Peyer's patch (tissue), 4 donors: ENCODE measurements at places on chromosomes 11 and 22.

DNA sequence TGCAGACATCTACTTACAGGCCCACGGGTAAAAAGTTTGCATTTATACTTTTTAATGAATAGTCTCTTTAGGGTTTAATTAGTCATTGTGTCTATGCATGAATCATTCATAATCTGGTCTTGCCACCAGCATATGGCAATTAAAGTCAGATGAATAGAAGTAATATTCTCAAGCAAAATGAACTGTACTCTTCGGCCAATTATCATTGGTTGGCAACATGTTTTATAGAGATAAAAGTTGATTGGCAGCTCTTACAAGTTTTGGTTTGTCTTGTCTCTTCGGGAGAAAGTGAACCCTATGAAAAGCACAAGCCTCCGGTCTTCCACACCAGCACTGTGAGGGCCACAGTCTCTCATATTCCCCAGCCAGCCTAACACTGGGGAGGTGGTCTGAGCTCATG is 97.8 kb downstream of the OSBP2 start:
- H3K27ac ChIP-seq: no peak overlapping the region
- no peak for DNase-seq
- H3K36me3 ChIP-seq: no peaks in the 10 kb centered on the region
- H3K27me3 ChIP-seq: no peaks in the 10 kb centered on the region

- no peak overlapping the region for H3K27ac ChIP-seq
- no peak overlapping the region for H3K4me3 ChIP-seq
- no peaks in the 10 kb centered on the region for H3K4me1 ChIP-seq
These were observed 50.9 kb upstream of the LINC01488 start for GRCh38 chr11:69430566-69430965.

DNA sequence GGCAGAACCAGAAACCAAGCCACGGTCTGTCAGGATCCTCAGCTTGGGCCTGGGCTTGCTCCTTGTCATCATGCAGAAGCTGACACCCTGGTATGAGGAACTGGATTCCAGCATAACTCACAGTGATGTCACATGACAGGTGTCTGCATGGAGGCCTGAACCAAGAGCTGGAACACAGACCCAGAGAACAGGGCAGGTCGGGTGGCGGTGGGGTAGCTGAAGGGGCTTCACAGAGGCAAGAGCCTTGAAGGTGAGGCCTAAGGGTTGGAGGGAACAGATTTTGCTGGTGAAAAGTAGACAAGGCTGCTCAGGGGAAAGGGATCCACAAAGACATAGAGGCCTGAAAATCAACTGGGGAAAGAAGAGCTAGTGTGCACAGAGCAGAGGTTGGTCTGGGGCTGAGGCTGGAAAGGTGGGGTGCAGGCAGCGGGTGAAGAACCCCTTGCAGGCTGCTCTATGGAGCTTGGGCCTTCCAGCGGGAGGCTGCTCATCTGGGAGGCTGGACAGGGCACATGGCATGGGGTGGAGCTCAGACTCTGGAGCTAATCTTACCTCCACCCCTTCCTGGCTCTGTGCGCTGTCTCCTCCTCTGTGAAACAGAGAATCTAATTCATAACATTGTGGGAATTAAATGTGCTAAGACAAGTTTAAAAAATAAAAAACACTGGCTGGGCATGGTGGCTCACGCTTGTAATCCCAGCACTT is 18.4 kb upstream of the RPS3 start:
- no peak for DNase-seq
- no peak overlapping the region for H3K4me3 ChIP-seq
- H3K27me3 ChIP-seq: no peaks in the 10 kb centered on the region
- peaks cover 34% of the 10 kb centered on the region for H3K4me1 ChIP-seq

- H3K4me1 ChIP-seq: no peaks in the 10 kb centered on the region
- H3K4me3 ChIP-seq: no peak overlapping the region
- no peaks in the 10 kb centered on the region for H3K27me3 ChIP-seq
- no peaks in the 10 kb centered on the region for H3K36me3 ChIP-seq
These were observed 1225.9 kb upstream of the CNTN5 start for GRCh38 chr11:97794876-97795275.

GRCh38 chr11:119352857-119353260 is 6.4 kb upstream of the MFRP start:
- no peaks in the 10 kb centered on the region for H3K36me3 ChIP-seq
- H3K4me1 ChIP-seq: no peaks in the 10 kb centered on the region
- H3K27me3 ChIP-seq: no peaks in the 10 kb centered on the region

DNA sequence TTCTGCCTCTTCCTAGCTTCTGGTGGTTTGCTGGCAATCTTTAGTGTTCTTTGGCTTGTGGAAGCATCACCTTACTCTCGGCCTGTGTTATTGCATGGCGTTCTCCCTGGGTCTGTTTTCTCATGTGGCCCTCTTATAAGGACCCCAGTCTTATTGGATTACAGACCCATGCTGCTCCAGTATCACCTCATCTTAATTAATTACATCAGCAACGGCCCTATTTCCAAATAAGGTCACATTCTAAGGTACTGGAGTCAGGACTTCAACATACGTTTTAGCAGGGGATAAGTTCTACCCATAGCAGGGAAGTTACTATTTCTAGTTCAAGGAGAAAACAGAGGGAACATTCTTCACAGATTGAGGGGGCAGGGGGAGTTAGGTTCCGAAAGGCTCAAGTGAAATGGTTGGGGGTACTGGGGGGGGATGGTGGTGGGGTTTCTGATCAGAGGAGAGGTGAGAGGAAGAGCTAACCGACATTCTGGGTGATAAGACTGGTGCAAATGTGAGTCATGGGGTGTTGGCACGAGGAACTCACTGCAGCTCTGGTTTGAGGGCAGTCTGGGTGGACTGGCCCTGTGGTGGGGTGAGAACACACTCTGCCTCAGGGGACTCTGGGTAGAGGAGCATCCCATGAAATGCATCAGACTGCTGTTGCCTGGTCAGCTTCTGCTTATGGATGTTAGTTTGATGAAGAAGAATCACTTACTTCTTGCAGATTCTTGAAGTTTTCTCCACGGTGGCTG is 51.5 kb upstream of the ZBED5 start:
- no peaks in the 10 kb centered on the region for H3K27me3 ChIP-seq
- no peak overlapping the region for H3K4me3 ChIP-seq
- no peaks in the 10 kb centered on the region for H3K36me3 ChIP-seq
- no peak overlapping the region for H3K27ac ChIP-seq
- no peaks in the 10 kb centered on the region for H3K4me1 ChIP-seq
- DNase-seq: no peak

GRCh38 chr11:130782361-130783222 is 133.7 kb downstream of the SNX19 start:
- no peaks in the 10 kb centered on the region for H3K4me1 ChIP-seq
- H3K27me3 ChIP-seq: no peaks in the 10 kb centered on the region
- no peak overlapping the region for H3K4me3 ChIP-seq

DNA sequence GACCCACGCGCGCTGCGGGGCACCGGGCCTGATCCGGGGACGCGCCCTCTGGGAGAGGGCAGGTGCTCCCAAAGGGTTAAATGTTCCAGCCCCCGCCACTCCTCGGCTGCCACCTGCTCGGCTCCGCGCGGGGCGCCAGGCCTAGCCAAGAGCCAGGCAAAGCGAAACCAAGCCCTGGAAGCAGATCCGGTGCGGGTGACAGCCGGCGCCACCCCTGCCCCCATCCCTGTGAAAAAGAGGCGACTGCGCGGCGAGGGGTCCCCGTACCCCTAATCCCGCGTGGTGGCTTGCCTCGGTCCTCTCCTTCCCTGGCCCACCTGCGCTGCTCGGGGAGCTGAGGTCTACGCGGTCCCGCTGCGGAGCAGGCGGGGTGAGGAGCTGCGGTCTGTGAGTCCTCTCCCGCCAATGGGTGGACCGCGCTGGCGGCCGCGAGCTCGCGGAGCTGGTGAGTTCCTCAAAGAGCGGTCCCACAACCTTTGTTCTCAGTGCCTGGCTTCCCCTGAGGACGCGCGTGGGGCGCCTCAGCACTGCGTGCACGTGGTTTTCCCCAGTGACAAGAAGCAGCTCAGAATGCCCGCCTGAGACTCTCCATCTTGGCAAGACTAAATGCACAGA is at the start of gene ME3:
TSS of gene ME3 (minus strand) at position 610 of the 615 bp plus-strand sequence.
- H3K27me3 ChIP-seq: no peaks in the 10 kb centered on the region
- peaks cover 15% of the 10 kb centered on the region for H3K4me1 ChIP-seq
- H3K4me3 ChIP-seq: peak within 1 kb of the TSS; percentile 58
- H3K27ac ChIP-seq: peak within 1 kb of the TSS; percentile 57
- H3K36me3 ChIP-seq: no peaks in the 10 kb centered on the region
- peak; percentile 73 for DNase-seq

DNA sequence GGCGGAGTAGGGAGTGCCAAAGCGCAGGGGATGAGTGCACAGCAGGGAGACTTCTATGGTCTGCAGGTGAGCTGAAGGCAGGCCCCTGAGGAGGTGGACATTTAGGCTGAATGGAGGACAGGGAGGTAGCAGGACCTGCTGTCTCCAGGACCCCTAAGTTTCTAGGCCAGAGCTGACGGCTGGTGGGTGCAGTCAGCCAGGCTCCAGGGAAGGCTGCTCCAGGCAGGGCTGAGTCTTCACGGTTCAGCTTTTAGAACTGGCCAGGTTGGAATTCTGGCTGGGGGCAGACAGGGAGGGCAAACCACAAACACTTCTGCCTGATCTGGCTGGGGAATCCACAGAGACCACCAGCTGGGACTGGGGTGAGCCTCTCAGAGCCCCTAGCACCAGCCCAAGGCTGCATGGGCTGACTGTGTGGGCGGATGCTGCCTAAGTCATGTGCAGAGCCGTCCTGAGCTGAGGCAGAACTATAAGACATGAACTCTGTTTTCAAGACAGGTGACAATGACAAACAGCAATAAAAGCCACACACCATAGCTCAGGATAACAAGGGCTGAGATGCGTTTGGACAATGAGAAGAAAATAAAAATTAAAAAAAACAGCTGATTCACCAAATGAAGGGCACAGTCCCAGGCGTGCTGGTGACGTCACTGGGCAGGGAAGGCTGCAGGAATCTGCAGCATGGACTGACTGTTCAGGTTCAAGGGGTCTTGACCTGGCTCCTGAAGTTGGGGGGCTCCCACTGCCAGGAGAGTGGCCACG is 10.4 kb upstream of the MALAT1 start:
- H3K36me3 ChIP-seq: no peaks in the 10 kb centered on the region
- DNase-seq: peak; percentile 78
- peaks cover 60% of the 10 kb centered on the region for H3K4me1 ChIP-seq

DNA sequence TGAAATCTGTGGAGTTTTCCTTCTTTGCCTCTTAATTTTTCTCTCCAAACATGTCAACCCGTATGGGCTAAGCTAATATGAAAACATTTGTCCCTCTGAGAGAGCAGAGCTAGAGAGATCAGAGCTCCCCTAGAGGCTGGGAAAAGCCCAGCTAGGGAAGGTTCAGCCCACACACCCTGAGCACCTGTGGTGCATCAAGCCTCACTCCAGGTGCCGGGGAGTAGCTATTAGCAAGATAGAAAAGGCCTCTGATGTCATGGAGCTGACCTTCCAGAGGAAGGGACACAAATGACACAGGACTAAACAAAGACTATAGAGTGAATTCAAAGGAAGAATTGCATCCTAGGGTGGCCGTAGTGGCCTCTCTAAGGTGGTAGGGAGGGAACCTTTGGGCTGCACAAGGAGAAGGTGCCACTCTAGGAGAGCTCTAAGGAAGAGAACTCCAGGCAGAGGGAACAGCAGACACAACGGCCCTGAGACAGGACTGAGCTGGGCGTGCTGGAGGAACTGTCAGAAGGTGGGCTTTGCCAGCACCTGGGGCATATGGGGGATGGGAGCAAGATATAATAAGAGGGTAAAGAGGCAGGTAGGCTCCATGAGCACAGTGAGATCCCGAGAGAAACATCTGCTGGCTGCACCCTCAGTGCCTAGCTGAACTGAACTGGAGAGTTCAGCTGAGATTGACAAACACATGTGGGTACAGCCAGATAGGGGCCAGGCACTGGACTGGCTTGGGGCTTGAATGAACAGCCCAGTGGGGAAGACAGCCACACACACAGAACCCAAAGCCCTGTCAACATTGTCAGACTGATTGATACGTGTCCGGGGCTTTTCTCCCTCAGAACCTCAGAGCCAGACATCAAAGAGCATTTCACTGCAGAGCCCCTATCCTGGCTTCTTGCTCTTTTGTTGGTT is 65.5 kb upstream of the DRD2 start:
- no peak overlapping the region for H3K27ac ChIP-seq
- no peaks in the 10 kb centered on the region for H3K36me3 ChIP-seq
- no peaks in the 10 kb centered on the region for H3K4me1 ChIP-seq
- DNase-seq: no peak
- no peaks in the 10 kb centered on the region for H3K27me3 ChIP-seq

DNA sequence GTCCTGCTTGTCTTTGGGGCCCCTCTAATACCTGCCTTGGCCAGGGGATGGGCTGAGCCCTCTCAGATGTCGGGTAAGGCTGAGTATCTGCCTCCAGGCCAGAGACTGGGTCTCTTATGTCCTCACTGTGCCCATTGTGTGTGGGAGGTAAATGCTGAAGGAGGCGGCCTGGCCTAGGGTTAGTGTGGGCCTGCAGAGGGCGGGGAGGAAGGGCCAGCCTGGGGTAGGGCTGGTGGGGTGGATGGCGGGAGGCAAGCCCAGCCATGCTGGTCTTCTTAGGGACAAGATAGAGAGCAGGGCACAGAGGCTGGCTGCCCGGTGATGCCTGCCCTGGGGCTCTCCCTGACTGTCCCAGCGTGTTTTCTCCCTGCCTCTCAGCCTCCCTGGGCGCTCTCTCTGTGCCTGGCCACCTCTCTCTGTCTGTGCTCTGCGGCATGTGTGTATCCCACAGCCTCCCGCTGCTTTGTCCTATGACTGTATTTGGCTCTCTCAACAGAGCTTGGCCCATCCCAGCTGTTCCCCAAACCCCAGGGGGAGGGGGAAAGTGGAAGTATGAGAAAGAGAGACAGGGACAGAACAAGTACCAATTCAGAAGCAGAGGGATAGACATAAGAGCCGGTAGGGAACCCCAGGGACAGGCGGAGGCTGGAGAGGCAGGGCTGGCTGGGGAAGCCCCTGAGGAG is 57.0 kb downstream of the PDE2A start:
- peak overlapping the region; percentile 74 for H3K27ac ChIP-seq
- no peaks in the 10 kb centered on the region for H3K36me3 ChIP-seq
- no peaks in the 10 kb centered on the region for H3K27me3 ChIP-seq
- peaks cover 4% of the 10 kb centered on the region for H3K4me1 ChIP-seq
- no peak overlapping the region for H3K4me3 ChIP-seq

DNA sequence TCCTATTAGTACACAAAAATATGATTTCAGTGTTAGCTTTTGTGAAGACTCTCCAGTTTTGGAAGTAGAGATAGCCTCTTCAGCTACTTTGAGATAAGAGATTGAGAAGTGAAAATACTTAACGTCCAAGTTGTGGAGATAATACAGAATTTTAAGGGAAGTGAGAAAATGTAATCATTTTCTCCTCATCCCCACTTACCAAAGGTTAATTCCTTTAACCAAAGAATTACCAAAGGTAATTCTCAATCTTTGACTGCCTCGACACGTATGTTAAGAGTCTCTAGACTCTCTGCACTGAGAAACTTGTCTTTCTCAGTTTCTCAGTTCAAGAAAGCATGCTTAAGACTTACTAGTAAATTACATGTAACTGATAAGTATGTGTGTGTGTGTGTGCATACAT is 15.3 kb downstream of the C11orf54 start:
- H3K4me3 ChIP-seq: no peak overlapping the region
- H3K36me3 ChIP-seq: no peaks in the 10 kb centered on the region
- no peak for DNase-seq
- no peaks in the 10 kb centered on the region for H3K4me1 ChIP-seq

GRCh38 chr22:47357086-47357485 is 594.6 kb downstream of the TBC1D22A start:
- H3K36me3 ChIP-seq: no peaks in the 10 kb centered on the region
- DNase-seq: no peak
- no peaks in the 10 kb centered on the region for H3K4me1 ChIP-seq
- no peak overlapping the region for H3K4me3 ChIP-seq
- no peaks in the 10 kb centered on the region for H3K27me3 ChIP-seq
